Stimulated activated CD8-positive, alpha-beta memory T cell treated with anti-CD3 and anti-CD28 coated beads, Interleukin-15, amount 100 ng/mL, for 48 hours (primary cell): ENCODE measurements at places on chromosomes 16 and 17.

DNA sequence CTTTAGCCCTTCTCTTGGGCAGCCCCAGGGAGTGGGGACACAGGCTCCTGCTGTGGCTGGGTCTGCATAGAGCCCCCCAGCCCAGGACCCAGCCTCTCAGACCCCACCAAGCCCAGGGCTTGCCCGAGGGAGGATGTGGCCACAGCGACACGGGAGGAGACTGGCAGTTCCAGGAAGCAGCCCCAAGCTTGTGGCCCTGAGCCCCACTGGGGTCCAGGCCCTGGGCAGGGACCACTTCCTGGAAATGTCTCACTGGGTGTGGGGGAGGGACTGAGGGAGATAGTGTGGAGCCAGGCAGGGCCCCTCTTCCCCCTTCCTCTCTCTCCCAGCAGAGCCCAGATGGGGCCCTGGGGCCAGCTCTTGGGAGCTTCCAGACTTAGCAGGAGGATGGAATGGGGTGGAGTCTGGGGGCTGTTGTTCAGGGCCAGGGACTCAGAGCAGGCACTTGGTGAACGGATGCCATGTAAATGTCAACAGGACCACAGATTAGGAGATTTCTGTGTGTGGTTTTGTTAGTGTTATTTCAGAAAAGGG lies 35.3 kb downstream of the ADGRG5 start:
- peak; percentile 65 for DNase-seq

GRCh38 chr16:3518292-3518985 lies 17.6 kb downstream of the CLUAP1 start:
- no peak for DNase-seq

DNA sequence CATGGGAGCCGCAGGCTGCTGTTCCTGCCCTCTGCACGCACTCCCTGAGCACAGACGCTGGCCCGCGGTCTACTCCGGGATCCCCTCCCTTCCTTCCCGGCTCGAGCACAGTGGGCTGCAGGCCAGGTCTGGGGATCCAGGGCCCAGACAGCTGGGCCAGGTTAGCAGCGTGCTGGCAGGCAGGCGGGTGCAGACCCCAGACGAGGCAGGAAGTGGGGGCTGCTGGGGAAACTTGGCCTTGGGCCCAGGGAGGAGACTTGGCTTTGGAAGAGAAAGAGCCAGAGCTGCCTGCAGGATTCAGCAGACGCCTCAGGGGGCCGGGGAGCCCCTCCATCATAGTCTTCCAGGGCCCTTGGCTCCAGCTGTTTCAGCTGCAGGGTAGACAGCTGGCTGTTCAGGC lies 30.2 kb upstream of the ABCC3 start:
- DNase-seq = no peak

GRCh38 chr16:58105631-58106030 lies 23.6 kb downstream of the CFAP20 start:
- no peak for DNase-seq

DNA sequence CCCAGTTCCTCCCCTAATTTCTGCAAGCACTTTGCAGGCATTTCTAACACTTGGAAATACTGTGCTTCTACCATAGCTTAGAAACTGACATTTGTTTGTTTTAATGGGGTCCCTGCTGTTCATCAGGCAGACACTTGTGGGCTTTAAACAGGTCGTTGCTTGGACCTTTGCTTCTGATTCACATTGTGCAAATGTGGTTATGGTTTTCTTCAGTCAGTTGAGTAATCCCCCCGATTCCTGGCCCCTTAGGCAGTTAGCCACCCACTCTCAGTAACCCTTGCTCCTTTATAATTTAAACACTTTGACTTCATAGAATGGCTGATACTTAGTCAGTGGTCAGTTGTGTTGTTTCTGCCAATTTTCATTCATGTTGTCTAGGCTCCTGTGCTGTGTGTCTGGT lies 39.4 kb downstream of the SLC47A1 start:
- DNase-seq = no peak

DNA sequence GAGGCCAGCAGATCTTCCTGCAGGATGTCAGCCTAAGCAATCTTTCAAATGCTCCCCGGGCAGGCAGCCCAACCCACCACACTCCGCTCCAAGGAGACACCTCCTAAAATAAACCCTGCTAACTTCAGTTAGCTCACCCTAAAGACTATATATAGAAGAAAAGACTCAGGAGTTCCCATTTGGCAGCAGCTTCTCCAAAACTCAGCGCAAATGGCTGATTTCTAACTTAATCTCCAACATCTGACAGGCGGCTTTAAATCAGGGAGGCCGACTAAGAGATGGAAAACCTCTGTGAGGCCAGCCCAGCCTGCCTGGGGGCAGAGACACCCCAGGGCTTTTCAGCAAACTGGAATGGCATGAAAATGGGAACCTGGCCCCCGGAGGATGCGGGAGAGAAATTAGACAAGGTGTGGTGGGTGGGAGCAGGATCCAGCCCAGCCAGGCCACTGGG lies 91.6 kb downstream of the XYLT1 start:
- no peak for DNase-seq

- DNase-seq = no peak
Measured at GRCh38 chr17:8537734-8538133, 92.8 kb downstream of the MYH10 start.
